ENCODE measurements at places on chromosomes 12 and 14.

- no peak for DNase-seq
These were observed 47.9 kb upstream of the GARIN2 start for GRCh38 chr14:67141146-67141900.

DNA sequence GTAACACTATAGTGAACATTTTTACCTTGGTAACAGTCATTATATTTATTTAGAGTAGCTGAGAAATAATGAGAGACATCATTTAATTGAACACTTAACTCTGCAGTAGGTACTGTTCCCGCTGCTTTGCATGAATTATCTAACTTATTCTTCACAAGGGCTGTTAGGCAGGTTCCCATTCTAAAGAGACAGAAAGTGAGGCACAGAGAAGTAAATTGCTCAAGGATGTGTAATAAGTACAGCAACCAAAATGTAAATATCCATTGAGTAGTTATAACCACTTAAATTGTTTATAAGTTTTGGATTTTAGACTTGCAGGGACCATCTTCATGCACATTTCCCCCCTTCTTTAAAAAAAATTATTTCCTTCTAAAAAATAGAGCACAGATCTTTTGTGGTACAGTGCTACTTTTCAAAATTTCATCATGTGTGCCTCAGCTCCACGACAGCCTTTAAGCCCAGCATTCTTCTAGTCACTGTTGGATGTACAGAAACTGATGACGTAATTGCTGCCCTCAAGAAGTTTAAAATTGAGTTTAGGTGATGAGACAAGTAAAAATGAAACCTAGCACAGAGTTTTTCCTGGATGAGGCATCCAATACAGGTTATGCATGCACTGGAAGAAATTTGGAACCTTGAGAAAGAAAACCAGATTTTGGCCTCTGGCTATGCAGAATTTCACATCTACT lies 6.0 kb upstream of the MANSC4 start:
- no peak for DNase-seq

GRCh38 chr14:64720131-64720576 lies 15.9 kb downstream of the PLEKHG3 start:
- DNase-seq, result no peak

DNA sequence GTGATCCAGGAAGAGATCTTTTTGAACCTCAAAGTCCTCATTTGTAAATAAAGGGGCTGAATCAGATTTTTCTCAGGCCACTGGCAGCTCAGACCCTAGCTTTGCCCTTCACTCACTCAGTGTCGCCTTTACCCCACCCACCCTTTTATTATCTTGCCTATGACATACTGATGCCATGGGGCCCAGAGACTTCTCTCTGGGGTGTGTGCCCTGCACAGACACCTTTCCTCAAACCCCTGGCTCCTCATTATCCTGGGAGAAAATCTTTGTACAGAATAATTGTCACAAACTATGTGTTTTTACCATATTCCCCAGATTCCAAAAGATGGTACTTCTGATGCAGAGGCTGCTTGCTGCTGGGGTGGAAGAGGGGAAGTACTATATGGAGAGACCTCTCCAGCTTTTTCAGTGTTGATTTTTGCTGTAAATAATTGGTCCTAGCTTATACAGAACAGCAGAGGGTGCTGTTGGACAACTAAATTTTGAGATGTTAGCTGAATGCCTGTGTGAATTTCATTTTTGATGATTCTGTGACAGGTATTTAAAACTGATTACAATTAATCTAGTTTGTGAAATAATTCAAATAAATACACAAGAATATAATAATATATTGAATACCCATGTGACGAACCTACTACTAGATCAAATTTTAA lies 53.9 kb upstream of the DCD start:
- DNase-seq, result no peak

- no peak for DNase-seq
These were observed 161.0 kb downstream of the CEP128 start for GRCh38 chr14:80780500-80780899.

DNA sequence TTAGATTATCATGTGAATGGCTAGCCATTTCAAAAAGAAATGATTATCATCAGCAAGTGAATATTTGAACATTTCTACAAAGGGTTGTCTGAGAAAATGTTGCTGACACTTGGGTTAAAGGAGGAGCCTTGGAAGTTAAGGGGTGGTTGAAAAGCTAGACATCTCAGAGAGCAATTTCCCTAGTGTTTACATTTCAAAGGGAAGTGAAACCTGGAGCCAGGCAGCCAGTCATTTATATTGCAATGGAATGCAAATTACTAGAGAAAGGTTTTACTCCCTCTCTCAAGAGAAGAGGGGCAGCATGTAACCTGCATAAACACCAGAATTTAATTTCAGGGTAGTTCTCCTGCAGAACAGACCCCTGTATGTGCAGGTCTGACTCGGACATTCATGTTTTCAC lies 279.0 kb downstream of the SLC16A7 start:
- DNase-seq, result no peak

GRCh38 chr12:65998536-65999530 lies 131.7 kb downstream of the LLPH start:
- no peak for DNase-seq

GRCh38 chr12:117875744-117876435 lies 92.9 kb downstream of the KSR2 start:
- no peak for DNase-seq

GRCh38 chr12:54276368-54276767 lies 3.6 kb downstream of the CBX5 start:
- DNase-seq, result no peak

- DNase-seq, result no peak
These were observed 14.4 kb downstream of the CLSTN3 start for GRCh38 chr12:7144414-7145120.

DNA sequence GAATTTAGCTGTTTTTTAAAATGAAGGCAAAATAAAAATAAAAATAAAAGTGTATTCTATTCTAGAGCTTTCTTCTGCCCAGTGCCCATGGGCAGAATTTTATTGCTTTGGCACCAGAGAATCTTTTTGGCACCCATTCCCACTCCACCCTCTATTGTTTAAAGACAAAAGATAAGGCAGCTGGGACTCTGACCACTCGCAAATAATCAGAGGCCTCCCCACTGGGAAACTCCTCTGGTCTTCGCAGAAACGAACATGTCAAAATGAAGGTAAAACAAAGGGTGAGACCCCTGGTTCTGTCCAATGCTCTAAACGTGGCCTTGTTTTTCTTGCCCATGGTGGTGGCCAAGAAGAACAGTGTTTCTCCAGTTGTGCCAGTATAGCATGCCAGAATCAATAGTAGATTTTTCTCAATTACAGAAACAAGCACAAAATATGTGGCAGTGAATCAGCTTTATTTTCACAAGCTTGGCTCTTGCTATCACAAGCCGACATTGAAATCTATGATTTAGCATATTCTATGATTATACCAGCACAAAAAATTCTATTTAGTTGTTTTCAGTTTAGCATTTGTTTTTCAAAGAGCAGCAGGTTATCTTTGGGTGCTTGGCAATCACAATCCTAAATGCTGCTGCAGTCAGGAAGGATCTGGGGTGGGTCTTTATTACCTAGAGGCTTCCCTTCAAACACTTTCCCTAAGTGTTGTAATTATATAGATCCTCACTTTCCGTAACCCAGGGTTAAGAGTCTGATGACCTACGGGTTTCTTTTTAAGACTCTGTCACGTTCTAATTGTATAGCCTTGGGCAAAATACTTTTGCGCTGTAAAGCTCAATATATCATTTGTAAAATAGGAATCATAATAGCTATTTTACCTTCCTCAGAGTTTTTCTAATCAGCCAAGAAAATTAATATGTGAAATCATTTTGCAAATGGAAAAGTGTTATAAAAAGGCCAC lies 50.5 kb downstream of the KITLG start:
- DNase-seq, result no peak

- DNase-seq, result no peak
These were observed 1.6 kb downstream of the TMEM229B start for GRCh38 chr14:67486890-67487289.

All from stimulated activated CD8-positive, alpha-beta memory T cell treated with anti-CD3 and anti-CD28 coated beads, Interleukin-4, amount 100 ng/mL, for 1 hour (primary cell).